ENCODE measurements at places on chromosomes 7 and 10.

GRCh38 chr10:71217266-71218045 lies 5.1 kb downstream of the UNC5B start:
- no peak for DNase-seq

DNA sequence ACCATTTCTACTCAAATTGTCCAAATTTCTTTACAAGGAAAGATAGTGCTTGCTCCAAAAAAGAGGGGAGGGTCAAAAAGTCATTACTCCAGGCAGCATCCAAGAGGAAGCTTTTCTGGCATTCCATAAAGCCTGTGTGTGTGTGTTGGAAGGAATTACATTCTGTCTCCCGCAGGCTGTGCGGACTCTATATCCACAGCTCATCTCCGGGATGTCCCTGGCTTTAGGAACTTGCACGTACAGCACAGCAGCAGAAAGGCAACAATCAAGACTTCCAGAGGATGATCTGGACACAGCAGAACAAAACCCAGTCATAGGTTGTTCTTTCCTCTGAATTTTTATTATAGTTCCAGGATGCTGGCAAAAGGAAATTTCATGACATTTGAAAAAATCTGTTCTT lies 94.8 kb downstream of the ITIH5 start:
- no peak for DNase-seq

DNA sequence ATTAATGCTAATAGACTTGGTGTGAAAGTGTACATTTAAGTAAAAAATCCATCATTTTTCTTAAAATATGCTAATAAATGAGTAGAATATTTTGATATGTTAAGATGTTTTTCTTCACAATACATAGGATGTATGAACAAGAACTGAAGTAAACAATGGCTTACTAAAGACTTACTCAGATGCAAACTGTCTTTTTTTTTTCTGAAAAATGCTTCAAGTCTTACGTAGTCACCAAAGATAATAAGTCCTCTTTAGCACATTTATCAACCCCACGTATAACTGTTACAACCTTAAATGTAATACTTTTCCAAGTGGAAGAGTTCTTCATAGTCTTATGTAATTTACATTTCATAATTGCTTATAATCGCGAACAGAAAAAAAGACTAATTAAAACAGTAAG lies 54.8 kb downstream of the MDFIC start:
- DNase-seq = no peak

- no peak for DNase-seq
Measured at GRCh38 chr7:92633211-92633906, 43.2 kb upstream of the FAM133B start.

- no peak for DNase-seq
Measured at GRCh38 chr10:31011665-31012022, 20.0 kb downstream of the ZNF438 start.

GRCh38 chr7:41574377-41574776 lies 128.5 kb downstream of the INHBA start:
- DNase-seq = no peak

GRCh38 chr10:102275343-102275742 lies 30.0 kb downstream of the GBF1 start:
- no peak for DNase-seq

DNA sequence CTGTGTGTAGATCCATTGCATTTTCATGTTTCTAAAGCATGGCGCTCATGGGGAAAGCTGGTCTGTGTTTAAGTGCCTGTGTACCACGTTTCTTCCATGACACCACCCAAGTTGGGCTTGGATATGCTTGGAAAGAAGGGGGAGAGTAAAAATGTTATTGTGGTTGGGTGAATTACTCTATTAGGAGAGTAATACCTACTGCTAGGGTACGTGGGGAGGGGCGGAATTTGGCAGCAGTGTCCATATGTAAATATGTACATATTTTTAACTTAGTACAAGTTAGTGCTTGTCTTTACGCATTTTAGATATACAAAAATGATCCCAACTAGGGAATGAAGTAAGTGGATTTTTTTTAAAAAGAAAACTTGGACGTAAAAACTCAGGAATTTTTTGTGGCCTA lies 42.9 kb upstream of the SAMD8 start:
- no peak for DNase-seq

- no peak for DNase-seq
Measured at GRCh38 chr10:97564776-97565175, 7.8 kb upstream of the ANKRD2 start.

DNA sequence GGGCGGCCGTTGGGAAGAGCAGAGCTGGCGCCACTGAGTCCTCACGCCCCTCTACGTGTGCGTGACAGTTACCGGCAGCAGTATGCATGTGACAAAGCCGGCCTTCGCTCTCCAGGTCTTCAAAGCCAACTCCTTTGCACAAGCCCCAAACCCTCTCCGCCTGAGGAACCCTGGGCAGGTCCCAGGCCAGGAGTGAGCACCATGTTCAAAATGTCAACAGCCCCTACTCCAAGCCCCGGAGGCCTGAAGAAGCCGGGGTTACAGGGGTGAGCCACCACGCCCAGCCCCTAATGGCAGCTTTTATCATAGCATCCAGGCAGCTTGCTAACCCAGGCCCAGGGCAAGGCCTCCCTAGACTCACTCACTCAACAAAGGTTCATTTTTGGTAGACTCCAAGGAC lies 70.8 kb downstream of the OAT start:
- no peak for DNase-seq

DNA sequence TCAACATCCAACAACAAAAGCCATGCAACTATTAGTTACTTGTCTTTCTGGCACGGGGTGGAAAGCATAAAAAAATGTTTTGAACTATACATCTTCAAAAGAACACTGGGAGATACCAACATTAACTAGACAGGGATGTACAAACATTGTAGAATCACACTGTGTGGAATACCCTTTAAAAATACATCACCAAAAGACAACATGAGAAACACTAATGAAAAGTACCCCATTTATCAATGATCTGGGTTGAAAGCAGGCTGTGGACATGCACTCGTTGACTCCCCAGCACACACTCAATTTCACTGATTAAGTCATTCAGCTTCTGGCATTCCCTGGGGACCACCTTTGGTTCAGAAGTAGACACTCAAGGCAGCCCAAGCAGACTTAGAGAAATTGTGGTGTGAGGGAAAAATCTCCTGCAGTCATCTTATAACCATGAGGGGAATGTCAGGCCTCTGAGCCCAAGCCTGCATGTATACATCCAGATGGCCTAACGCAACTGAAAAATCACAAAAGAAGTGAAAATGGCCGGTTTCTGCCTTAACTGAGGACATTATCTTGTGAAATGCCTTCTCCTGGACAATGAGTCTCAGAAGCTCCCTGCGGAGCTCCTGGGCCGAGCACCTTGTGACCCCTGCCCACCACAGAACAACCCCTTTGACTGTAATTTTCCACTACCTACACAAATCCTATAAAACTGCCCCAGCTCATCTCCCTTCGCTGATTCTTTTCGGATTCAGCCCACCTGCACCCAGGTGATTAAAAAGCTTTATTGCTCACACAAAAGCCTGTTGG lies 53.0 kb downstream of the CACUL1 start:
- no peak for DNase-seq

- no peak for DNase-seq
Measured at GRCh38 chr7:26332698-26333097, 41.0 kb downstream of the SNX10 start.

GRCh38 chr10:23780331-23780730 lies 341.5 kb downstream of the OTUD1 start:
- DNase-seq = no peak

DNA sequence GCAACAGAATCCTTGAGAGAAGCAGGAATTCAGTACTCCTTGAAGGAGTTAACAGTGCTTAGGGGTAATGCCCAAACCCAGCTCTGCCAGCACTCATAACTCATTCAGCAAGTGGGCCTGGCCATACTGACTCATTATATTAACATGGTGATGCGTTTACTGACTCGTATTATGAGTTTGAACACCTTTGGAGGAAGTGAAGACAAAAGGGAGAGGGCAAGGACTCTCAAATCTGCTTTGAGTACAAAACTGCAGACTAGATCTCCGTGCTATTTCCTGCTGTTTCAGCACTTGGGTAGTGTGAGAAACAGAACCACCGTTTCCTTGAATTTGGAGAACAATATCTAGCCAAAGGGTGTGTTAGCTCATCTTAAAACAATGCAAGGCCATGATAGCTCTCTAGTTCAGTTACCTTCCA lies 30.8 kb downstream of the SLC16A9 start:
- no peak for DNase-seq

- no peak for DNase-seq
Measured at GRCh38 chr10:72935361-72935760, 19.2 kb downstream of the PLA2G12B start.

GRCh38 chr7:101731502-101732084 lies 85.8 kb upstream of the CUX1 start:
- DNase-seq = no peak

DNA sequence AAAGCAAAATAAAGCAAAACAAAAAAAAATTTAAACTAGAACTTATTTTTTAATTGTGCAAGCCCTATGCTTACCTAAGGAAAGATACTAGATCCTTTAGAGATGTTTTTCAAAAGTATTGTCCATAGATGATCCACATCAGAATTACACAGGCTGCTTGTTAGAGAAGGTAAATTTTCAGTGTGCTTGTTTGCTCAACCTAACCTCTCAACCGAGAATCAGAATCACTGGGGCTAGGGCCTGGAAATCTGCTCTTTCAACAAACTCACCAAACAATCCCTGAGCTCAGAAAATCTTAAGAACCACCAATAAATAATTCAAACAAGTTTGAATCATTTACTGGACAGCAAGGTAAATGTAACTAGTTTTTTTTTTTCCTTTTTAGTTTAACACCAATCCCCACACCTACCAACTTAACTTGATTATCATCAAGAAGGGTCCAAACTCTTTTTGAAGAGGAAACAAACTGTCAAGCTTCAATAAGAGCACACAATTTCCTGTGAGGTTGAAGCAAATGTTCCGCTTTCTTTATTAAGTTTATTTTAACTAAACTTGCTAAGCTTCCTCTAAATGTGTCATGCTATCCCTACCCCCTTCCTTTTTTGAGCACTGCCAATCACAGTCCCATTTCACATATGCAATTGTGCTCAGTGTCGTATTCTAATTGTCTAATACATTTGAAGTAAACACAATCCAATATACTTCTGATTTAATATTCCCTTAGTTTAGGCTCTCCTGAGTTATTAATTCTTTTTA lies 7.4 kb upstream of the TSPAN33 start:
- DNase-seq = no peak

DNA sequence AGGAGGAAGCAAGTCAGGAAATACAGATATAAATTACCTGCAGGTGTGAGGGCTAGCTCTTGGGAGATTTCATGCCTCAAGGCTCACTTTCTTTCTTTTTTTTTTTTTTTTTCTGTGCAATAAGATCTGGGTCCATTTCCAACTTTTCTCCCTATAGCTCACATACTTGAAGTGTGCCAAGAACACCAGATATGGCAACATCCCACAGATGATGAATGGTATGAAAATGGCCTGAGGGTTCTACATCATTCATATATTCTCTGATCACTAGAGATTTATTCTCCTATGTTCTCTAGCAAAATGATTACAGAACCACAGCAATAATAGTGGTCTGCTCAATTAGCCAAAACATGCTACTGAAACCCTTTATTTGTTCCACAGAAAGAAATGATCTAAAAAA lies 117.2 kb downstream of the LRRTM3 start:
- DNase-seq = no peak

- no peak for DNase-seq
Measured at GRCh38 chr7:44547536-44548231, 6.6 kb upstream of the NPC1L1 start.

GRCh38 chr10:86849181-86849894 lies 92.9 kb downstream of the BMPR1A start:
- DNase-seq = no peak

DNA sequence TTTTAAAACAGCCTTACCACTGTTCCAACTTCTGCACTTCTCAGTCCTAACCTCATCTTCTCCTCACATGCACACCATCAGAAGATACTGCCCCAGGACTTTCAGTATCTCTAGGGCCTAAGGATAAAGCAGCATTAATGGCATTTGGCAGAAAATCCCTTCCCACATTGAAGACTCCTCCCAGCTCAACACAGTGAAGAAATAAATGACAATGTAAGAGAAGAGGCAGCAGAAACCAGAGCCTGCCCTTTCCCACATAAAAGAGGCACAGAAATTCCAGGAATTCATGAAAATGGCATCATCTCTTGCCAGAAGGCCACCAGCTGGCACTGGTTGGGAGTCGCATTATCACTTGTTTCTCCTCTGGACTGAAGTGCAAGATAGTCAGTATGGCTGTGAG lies 3.7 kb downstream of the GCC1 start:
- no peak for DNase-seq

GRCh38 chr10:120131183-120131582 lies 238.7 kb downstream of the SEC23IP start:
- DNase-seq = no peak

DNA sequence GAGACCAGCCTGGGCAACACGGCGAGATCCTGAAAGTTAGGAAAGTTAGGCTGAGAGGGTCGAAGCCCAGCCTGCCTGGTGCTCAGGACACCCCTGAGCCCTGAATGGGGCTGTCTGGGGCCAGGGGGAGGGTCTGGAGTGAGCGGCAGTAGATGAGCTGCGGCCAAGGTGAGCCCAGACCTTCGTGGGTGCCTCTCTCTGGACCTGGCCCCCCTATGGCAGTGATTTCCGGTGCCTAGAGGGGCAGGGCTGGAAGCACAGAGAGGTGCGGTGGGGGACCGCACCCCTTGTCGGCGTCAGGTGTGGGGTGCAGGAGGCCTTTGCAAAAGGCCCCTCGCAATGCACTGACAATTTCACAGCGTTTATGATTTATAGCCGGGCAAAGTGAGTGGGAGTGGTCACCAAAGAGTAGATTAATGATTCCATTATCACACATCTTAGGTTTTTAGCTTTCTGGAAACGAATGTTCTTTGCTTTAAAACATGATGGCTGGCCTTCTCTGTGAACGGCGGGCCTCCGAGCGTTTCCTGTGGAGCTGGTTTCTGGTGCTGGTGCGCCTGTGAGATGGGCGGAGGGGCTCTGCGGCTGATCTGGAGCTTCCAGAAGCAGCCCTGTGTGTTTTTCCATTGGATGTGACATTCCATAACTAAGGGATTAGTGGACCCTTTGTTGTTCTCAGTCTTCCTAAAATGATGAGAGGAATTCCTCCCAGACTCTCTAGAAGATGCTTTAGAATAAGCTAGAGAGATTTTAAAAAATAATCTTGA lies 171.0 kb upstream of the ZNF32 start:
- no peak for DNase-seq

DNA sequence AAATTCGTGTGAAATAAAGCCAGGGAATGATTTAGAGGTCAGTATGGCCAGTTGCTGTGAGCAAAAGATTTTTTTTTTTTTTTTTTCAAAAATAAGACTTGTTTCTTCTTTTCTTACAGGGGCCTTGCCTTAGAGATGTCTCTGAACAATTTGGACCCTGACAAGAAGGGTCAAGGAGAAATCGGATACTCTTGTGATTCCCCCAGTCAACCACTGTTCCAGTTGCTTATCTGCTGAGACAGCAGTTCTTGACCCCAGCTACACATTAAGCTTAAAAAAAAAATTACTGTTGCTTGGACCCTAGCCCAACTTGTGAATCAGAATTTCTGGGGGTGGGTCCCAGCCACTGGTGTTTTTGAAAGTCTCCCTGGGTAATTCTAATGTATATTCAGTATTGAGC lies 12.0 kb upstream of the FMC1 start:
- no peak for DNase-seq

All from activated CD4-positive, CD25-positive, alpha-beta regulatory T cell (primary cell).